ENCODE measurements at places on chromosomes 16 and 17.

- DNase-seq, result no peak
These were observed 562.2 kb upstream of the ZFHX3 start for GRCh38 chr16:73610160-73610559.

DNA sequence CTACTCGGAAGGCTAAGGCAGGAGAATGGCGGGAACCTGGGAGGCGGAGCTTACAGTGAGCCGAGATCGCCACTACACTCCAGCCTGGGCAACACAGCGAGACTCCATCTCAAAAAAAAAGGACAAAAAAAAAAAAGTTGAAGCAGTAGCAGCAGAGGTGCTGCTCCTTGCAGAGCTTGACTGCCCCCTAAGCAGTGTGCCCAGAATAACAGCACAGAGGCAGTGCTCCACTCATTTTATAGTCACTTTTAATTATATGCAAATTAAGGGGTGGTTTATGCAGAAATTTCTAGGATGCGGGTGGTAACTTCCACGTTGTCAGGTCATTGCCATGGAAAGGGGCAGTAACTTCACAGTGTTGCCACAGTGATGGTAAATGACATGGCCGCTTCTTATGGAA is 54.3 kb upstream of the NOL11 start:
- DNase-seq, result no peak

DNA sequence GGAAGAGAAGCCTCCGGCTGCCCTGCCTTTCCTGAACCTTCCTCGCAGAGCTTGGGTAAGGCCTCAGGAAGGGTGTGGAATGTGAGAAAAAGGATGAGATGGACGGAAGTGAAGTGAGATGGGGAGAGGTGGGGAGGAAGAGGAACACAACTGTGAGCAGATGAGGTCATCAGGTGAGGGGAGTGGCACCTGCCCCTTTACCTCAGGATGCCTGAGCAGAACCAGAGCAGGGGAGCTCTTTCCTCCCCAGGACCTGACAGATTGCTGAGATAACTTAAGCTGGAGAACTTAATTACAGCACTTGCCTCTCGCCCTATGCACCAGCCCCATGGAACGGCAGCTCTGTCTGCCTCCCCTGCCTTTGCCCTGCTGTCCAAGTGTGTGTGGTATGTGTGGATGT is 29.8 kb downstream of the TMEM132E start:
- no peak for DNase-seq

- no peak for DNase-seq
These were observed 18.1 kb upstream of the TMEM98 start for GRCh38 chr17:32909787-32910369.

- no peak for DNase-seq
These were observed 333.0 kb downstream of the WWOX start for GRCh38 chr16:78432451-78432850.

GRCh38 chr17:8481089-8481488 is 45.4 kb downstream of the NDEL1 start:
- DNase-seq, result no peak

- no peak for DNase-seq
These were observed at the start of gene C16orf74 for GRCh38 chr16:85750827-85751697. TSS of gene C16orf74 (minus strand) at chr16:85751096. CDS start at chr16:85735217, 15,879 bp downstream.

GRCh38 chr17:48052956-48053757 is 5.0 kb downstream of the NFE2L1 start:
- no peak for DNase-seq

DNA sequence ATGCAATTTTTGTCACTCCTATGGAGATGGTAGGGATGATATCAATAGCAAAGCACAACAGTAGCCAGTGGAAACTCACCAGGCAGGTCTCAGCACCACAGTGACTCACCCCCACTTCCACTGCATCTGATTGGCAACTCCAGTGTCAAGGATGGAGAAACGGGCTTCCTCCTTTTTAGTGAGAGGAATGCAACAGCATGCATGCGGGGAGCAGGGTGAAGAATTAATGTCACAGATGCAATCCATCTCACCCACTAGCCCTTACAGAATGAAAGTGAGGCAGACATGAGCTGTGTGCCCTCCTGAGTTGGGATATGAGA is 467.0 kb upstream of the C16orf82 start:
- DNase-seq, result no peak

GRCh38 chr17:71163121-71163812 is 957.6 kb upstream of the SOX9 start:
- no peak for DNase-seq

All from stimulated activated CD8-positive, alpha-beta memory T cell treated with anti-CD3 and anti-CD28 coated beads, Interleukin-7, amount 100 ng/mL, for 1 hour (primary cell).